ENCODE measurements at places on chromosomes 11 and 22.

GRCh38 chr11:57834852-57835251, 73.2 kb downstream of the CTNND1 start:
- DNase-seq: no peak

GRCh38 chr11:37978647-37979046, 1380.6 kb upstream of the RAG2 start:
- no peak for DNase-seq

DNA sequence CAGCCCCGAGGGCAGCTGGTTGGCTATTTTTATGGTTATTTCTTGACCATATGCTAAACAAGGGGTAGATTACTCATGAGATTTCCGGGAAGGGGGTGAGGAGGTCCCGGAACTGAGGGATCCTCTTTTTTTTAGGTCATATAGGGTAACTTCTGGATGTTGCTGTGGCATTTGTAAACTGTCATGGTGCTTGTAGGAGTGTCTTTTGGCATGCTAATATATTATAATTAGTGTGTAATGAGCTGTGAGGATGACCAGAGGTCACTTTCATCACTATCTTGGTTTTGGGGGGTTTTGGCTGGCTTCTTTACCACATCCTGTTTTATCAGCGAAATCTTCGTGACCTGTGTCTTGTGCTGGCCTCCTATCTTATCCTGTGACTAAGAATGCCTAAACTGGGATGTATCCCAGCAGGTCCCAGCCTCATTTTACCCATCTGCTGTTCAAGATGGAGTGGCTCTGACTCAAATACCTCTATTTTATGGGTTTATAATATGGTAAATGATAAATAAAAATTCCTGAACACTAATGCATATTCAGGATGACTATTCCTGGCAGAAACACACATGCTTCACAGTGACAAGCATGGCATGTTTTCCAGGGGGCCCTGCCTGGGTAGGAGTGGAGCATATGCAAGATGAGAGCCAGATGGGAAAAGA, 11.2 kb downstream of the KREMEN1 start:
- no peak for DNase-seq

DNA sequence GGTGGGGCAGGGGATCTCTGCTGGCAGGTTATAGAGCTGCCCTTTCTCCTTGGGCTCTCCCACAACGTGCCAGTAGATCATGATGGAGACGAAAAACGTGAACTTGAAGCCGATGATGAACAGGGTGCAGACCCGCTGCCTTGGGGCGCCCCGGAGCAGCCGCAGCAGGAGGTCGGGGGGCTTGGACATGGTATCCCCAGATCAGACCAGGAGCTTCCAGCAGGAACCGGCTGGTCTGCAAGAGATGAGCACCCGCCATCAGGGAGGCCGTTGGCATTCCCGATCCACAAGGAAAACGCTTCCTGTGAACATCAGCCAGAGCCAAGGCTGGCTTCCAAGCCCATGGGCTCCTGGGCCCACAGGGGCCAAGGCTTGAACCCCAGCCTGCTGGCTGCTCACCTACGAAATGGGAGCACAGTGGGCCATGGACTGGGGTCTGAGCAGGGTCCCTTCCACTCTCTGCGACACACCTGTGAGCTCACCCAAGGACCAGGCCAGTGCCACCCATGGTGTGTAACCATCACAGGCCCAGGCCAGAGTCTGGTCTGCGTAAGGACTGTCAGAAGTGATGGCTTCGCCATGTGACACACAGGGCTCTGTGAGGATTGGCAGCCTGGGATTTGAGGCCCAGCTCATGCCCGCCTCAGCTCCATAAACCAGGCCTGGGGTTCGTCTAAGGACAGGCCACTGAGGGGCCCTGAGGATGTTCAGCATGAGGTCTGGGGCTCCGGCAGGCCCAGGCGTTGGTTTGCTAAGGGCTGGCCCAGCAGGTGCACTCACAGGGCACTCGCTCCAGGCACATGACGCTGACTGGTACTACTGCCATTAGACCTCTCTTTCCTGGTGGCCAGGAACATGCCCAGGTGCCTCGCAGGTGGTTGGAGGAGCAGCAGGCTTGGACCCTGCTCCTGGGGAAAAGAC, 26.6 kb downstream of the A4GALT start:
- no peak for DNase-seq

GRCh38 chr22:18977824-18978425, 41.8 kb upstream of the PRODH start:
- DNase-seq: no peak

DNA sequence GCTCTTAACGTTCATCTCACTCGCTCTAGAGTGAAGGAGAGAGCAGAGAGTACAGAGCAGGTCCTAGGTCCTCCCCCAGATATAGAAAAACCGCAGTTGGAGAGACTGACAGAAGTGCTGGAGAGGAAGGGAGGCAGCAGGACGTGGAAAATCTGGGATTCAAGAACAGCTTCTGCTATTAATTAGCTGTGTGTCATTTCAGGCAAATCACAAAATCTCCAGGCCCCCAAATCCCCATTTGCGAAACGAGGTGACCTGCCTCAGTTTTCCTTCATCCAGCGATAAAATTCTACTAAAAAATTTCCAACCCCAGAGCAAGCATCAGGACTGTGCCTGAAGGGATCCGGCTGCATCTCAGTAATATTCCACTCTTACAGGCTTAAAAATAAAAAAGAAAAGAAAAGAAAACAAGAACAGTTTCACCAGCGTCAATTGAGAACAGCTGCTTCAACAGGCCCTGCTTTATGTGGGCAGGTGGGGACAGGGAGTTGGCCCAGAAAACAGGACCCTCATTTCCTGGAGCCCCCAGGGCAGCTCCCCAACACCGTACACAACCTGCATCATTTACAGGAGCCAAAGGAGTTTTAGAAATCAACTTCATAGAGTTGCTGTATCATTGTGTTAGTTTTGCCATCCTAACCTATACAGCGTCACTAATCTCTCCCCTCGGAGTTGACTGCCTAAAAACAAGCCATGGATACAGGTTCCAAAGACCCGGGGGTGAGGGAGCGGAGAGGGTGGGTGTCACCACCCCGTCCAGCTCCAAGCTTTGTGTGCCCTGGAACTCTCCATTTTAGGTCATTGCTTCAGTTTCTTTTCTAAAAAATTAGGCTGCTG, 2.3 kb upstream of the MALAT1 start:
- no peak for DNase-seq

DNA sequence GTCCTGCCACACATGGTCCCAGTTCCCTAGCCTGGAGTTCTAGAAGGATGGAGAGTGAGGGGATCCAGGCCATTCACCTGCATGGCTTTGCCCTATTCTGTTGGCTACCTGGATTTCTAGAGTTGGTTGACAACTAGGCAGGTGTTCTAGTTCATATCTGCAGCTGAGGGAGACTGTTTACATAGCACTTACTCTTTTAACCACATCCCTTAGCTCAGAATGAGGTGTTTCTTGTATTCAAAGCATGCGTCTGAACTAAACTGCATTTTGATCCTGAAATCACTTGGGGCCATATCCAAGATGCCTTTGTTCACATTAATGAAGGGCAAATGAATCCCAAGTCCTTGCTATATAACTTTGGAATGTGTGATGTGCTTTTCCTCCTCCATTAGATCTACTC, 60.9 kb downstream of the SYT13 start:
- DNase-seq: no peak

DNA sequence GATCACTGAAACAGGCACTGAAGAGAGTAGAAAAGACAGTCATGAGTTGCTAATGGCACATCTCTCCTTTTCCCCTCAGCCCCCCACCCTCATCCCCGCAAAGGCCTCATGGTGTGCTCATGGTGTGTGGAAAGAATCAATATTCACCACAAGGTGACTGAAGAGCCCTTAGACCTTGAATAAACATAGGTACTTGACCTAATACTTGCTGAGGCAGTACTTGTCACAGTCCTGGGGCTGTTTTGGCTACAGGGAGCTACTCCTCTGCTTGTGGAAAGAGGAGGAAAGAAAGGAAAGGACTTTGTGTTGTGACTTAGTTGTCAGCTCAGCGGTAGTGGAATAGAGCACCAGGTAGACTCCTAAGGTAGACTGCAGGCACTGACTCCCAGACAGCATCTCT, 537.8 kb upstream of the CCDC179 start:
- no peak for DNase-seq

DNA sequence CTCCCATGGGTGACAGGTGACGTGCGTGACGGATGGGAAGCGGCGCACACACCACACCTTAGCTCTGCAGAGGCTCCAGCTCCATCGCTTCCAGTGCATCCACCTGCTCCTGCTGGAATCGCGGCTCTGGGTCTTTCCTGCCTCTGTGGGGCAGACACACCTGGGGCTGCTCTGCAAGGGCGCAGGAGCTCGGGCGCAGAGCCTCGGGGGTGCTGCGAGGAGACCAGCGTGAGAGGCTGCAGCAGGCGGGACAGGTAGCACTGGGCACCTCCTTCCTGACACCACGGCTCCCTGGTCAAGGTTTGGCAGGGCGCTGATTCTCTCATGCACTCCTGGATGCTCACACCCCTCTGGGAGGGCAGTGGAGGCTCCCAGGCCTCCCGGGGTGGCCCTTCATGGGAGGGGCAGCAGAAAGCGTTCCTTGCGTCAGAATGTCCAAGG, 1494.3 kb downstream of the BRD1 start:
- peak; percentile 92 for DNase-seq
